ENCODE measurements at places on chromosomes 6 and 20.

GRCh38 chr20:47770935-47771334, 14.3 kb downstream of the SULF2 start:
- peak; percentile 62 for DNase-seq

GRCh38 chr6:1399085-1399780, 9.9 kb downstream of the FOXF2 start:
- no peak for DNase-seq

DNA sequence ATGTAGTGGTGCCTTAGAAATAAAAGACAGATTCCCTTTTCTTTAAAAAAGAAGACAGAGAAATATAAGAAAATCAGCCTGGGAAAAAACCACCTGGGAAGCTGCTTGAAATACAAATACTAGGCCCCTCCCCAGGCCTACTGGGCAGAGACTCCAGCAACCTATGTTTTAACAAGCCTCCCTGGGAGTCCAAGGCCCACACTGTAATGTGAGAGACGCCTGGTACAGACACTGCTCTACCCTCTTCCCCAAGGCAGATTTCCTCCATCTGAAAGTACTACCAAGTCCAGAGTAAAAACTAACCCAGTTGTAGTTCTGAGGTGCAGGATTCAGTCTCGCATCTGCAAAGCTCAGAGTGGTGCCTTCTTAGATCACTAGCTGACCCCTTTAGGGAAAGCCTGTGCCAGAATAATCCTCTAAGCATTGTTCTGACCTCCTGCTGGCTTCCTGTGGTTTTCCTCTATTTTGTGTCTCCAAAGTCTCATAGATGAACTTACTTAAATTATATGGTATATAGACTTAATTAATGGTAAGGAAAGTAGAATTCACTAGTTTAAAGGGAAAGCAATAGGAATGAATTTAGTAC, 270.2 kb upstream of the SLC35B3 start:
- no peak for DNase-seq

- peak; percentile 22 for DNase-seq
These were observed 73.8 kb upstream of the CCN6 start for GRCh38 chr6:111980143-111980542.

DNA sequence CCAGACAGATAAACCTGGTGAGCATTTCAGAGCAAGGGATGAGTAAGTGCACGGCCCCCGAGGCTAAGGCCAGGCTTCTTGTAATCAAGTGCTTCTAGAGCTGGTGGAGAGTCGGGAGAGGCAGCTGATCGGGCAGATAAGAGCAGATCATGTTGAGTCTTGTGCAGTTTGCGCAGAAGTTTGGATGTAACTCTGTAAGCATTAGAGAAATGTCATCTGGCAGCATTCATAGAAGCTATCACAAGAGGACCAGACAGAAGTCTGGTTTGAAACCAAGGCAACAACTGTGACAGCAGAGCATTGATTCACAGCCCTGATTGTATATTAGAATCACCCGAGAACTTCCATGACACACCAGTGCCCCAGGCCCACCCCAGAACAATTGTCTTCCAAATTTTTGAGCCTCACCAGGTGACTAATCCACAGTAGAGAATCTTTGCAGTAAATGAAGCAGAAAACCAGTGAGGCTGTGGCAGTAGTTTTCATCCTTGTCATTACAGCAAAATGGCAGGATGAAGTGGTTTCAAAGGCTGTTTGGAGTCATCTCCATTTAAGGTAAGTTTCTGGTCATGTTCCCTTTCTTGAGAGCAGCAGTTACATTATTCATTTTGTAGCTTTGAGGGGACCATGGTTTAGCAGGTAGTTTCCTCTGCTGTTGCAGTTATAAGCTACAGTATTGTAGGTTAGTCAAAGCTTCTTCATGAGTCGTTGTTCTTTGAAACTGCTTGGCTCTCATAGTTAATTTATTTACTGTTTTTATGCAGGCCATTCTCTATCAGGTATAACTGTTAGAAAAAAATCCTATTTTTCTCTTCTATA, 84.1 kb downstream of the RNF217 start:
- DNase-seq, result peak; percentile 97

GRCh38 chr6:30998785-30999184, 11.5 kb upstream of the MUC22 start:
- no peak for DNase-seq

- peak; percentile 28 for DNase-seq
These were observed 163.8 kb downstream of the TMEM200A start for GRCh38 chr6:130529569-130530149.

- no peak for DNase-seq
These were observed 9.4 kb downstream of the ACSS1 start for GRCh38 chr20:25048519-25048952.

DNA sequence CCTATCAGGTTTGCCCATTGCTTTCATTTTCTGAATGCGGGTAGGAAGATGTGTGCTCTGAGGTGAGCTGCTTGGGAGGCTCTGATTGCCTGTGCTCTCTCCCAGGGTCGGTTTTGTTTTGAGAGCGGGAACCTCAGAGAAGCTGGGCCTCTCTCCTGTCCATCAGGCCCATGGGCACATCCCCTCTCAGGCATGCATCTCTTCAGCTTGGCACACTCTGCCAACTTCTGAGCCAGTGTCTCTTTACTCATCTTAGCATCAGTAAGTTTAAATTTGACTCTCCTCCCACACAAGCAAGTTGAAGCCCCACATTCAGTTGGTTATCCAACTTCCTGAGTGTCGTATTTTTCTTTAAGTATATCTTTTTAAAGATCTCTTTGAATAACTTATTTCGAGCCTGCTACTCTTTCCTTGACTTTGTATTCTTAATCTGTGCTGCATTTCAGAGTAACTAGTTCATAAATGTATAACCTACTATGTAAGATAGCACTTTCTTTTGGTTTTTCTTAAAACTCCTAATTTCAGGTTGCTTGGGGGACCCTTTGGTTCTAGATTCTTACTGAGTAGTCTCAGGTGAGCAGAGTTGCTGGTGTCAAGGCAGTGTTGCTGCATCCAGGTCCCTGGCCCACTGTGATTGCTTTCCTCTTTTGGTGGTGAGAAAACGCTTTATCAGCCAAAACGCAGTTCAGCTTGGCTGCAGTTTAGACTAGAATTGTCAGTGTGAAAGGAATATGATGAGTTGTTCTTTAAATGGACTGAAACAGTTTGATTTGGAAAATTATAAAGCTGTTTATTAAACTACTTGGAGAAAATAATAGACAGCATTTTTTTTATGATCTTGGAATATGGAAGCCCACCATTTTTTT, 54.8 kb downstream of the SNX9 start:
- DNase-seq, result no peak

DNA sequence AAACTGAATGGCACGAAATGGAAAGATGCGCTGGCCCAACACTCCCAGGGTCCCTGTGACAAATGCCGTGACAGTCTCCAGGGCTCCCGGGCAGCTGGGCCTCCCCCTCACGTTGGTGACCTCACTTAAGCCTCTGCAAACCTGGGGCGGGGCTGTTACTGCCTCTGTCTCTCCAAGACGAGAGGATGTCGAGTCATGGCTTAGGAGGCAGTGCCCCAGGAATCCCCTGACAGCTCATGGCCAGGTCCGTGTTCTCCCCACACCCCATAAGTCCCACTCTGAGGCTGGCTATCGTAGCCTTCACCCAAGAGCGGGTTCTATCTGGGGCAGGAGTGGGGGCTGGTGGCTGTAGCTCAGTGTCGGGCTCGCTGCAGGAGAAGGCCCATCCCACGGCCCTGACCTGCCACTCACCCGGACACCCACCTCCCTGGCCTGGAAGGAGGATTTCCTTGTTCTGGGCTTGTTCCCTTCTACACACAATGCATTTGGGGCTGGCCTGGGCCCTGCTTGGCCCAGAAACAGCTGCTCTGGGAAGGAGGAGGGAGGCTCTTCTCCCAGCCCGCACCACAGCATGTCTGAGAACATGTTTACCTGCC, 5.6 kb upstream of the RPS21 start:
- DNase-seq, result peak; percentile 81

- peak; percentile 31 for DNase-seq
These were observed 1044.7 kb downstream of the KIF16B start for GRCh38 chr20:15528391-15529111.

GRCh38 chr6:84763886-84764331, 489 bp downstream of the TBX18 start:
- no peak for DNase-seq

DNA sequence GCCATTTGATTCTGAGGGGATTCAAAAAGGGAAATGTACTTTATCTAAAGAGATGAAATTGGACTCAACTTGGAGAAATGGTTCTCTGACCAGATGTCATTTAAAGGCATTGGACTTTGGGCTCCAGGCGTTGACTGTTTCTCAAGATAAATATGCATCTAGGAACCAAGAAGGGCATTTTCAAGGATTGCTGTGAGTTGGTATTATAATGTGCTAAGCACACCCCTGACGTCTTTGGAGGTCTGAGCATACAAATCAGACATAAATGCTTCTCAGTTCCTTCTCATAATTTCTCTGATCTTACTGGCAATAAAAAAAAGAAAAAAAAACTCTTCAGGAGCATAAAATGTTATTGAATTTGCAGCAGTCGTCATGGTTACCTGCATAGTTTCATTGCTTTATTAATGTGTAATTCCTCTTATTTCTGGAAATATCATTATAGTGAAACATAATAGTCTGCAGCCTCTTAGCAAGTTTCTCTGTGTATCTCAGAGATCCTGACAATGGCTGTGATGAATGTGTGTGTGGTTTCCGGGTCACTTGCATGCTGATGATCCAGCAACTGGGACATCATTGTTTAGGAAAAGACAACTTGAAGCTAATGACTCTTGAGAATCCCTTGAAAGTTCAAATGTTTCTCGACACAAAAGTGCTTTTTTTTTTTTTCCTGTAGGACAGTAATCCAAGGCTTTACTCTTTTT, 136.0 kb downstream of the AIG1 start:
- DNase-seq, result peak; percentile 75
